Astrocyte (in vitro differentiated cells and primary cell): ENCODE measurements at places on chromosomes 6 and 20. TPM values are rescaled to one million over a fixed set of nuclear protein-coding genes. Genes with fewer than 3 reads are reported as not detected.

Gene WFDC5
- total RNA-seq = not detected in 2 replicates

Gene KHDC1
- 2.5 and 2.9 TPM in 2 replicates for total RNA-seq

Gene TRIM10
- not detected in 2 replicates for total RNA-seq

- no peaks in the 10 kb centered on the region for H3K36me3 ChIP-seq
- DNase-seq = peak; percentile 14
- no peak overlapping the region for H3K27ac ChIP-seq
- H3K4me1 ChIP-seq = peaks cover 13% of the 10 kb centered on the region
- peaks cover 2% of the 10 kb centered on the region for H3K27me3 ChIP-seq
- peak overlapping the region; percentile 90 for H3K4me3 ChIP-seq
Measured at GRCh38 chr6:125957845-125958244, 1.3 kb downstream of the HINT3 start.

Gene HCK
- 0.34 and 0.53 TPM in 2 replicates for total RNA-seq

DNA sequence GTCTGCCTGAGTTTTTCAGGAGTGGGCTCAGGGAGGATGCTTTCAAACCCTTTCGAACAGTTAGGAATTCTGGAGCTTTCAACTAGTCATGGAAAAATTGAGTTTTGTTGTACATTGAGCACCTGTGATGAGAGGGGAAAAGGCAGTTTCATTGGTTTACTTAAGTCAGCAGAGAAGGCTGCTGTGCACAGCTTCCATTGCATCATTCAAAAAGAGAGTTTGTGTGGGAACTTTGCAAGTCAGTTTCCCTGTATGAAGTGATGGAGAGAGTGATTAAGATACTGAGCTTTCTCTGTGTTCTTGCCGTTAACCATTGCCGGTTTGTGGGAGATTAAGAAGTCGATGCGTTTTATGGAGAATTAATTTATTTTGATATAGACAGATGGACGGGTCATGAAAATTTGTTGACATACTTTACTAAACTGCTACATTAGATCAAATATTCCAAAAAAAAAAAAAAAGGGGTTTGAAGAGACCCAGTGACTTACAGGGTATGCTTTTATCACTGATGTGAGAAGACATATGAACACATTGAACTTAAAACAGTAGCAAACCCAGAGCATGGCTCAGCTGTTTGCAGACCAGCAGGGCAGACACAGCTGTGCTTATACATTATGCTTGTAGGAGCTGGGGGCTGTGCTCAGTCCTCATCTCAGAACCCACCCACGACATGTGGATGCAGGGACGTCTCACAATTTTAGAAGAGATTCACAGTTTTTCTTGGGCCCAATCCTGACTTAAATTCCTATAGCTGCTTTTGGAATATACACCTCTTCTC lies 234.1 kb downstream of the SOX4 start:
- H3K4me3 ChIP-seq = no peak overlapping the region
- no peak overlapping the region for H3K27ac ChIP-seq
- no peaks in the 10 kb centered on the region for H3K36me3 ChIP-seq
- H3K4me1 ChIP-seq = peaks cover 29% of the 10 kb centered on the region
- DNase-seq = no peak

Gene BEND6
- total RNA-seq = 8.3 and 10.4 TPM in 2 replicates

DNA sequence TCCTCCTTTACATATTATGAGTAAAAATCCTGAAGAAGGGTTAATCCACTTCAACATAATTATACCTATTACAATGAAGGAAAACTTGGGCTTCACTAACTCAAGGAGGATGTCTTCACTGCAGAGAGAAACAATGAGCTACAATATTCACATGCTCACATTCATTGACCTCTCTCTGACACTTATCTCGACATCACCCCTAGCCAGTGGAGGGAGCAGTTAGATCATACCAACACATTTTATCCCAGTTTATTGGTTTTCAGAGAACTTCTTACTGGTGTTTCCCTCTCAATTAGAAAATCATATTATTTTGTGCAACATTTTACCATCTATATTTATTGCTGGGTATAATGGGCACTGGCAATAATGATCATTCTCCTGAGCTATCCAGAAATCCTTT lies 646.5 kb downstream of the TENT5A start:
- no peaks in the 10 kb centered on the region for H3K36me3 ChIP-seq
- no peaks in the 10 kb centered on the region for H3K27me3 ChIP-seq
- no peak overlapping the region for H3K4me3 ChIP-seq

GRCh38 chr6:36781669-36782068 lies 57.6 kb downstream of the CPNE5 start:
- no peak overlapping the region for H3K27ac ChIP-seq
- peaks cover 5% of the 10 kb centered on the region for H3K27me3 ChIP-seq
- H3K36me3 ChIP-seq = no peaks in the 10 kb centered on the region
- no peak for DNase-seq

Gene EYS
- 0.07 and 0.16 TPM in 2 replicates for total RNA-seq

DNA sequence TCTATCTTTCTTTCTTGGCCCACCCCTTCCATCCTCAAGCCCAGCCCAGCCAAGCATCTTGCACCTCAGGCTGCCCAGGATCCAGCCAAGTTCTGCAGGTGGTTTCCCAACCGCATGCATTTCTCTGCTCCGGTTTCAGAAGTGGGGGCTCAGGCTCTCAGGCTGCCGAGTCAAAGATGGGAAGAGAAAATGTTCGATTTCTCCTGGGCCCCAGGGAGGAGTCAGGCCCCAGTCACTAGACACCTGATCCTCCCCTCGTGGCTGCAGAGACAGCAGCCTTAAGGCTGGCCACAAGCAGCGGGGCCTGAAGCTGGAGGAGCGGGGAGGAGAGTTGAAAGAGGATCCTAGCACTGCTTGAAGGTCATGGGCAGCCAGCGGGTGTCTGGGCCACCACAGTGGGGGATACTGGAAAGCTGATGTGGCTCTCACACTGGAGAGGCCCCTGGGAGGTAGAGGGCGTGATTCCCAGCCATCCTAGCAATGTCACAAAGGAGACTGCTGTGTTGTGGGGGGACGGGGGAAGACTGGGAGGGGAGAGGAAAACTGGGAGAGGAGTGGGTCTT lies 42.2 kb upstream of the ZFAND3 start:
- no peak overlapping the region for H3K4me3 ChIP-seq
- H3K4me1 ChIP-seq = no peaks in the 10 kb centered on the region
- no peaks in the 10 kb centered on the region for H3K27me3 ChIP-seq

- H3K4me1 ChIP-seq = no peaks in the 10 kb centered on the region
- H3K4me3 ChIP-seq = no peak overlapping the region
- H3K27me3 ChIP-seq = no peaks in the 10 kb centered on the region
- peak; percentile 4 for DNase-seq
- H3K36me3 ChIP-seq = no peaks in the 10 kb centered on the region
- H3K27ac ChIP-seq = no peak overlapping the region
Measured at GRCh38 chr20:21615617-21616080, 89.8 kb upstream of the PAX1 start.

DNA sequence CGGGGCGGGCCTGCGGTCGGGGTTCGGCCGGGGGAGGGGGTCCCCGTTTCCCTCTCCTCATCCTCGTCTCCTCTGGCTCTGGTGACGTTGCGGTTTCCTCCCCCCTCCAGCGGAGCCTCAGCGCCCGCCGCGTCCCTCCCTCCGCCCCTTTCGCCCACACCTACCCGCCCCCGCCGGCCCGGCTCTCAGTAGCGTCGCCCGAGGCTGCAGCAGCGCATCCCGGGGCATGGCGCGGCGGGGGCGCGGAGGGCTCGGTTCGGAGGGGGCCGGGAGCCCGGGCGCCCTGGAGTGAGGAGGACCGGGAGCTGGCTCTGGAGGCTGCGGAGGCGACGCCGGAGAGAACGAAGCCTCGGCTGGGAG lies at the start of gene DSE:
DSE (plus strand) TSS at position 188 of the 360 bp plus-strand sequence. CDS start 28,304 bp downstream, outside the sequence.
- H3K36me3 ChIP-seq = no peaks in the 10 kb centered on the region

GRCh38 chr6:140175486-140175885 lies 801.0 kb upstream of the CITED2 start:
- no peak for DNase-seq
- H3K27ac ChIP-seq = no peak overlapping the region
- H3K36me3 ChIP-seq = no peaks in the 10 kb centered on the region
- H3K4me1 ChIP-seq = peaks cover 4% of the 10 kb centered on the region
- H3K4me3 ChIP-seq = no peak overlapping the region

- peaks cover 22% of the 10 kb centered on the region for H3K4me1 ChIP-seq
- no peaks in the 10 kb centered on the region for H3K36me3 ChIP-seq
- H3K27me3 ChIP-seq = no peaks in the 10 kb centered on the region
- H3K27ac ChIP-seq = no peak overlapping the region
Measured at GRCh38 chr6:82143041-82143481, 104.5 kb downstream of the IBTK start.

DNA sequence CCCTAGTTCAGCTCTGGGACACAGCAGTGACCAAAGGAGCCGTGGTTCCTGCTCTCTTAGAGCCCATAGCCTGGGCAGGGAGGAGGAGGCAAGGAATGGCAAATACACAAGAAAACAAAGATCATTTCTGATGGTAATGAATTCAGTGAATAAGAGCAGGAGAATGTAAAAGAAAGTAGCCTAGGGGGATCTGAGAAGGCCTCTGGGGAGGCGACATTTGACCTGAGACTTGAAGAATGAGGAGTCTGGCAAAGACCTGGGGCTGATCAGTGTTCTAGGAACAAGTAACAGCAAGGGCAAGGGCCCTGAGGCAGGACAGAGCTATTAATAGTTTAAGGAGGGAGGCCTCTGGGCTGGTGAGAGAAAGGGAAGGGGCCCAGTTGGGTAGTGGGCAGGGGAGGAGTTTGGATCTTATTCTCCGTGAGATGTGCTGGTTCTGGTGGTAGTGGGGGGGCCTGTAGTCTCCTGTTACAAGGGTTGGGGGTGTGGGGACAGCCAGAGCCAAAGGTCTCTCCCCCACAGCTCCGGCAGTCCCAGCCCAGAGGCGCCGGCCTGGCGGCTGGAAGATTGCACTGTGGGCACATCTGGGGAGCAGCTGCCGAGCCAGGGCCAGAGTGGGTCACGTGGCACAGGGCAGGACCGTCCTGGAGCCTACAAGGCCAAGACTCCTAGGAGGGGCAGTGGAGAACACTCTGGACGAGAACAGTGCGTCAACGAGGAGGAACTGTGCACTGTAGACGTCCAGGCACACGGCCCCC lies 9.3 kb upstream of the ID1 start:
- DNase-seq = peak; percentile 73
- peaks cover 26% of the 10 kb centered on the region for H3K4me1 ChIP-seq
- H3K27me3 ChIP-seq = no peaks in the 10 kb centered on the region
- no peak overlapping the region for H3K4me3 ChIP-seq

DNA sequence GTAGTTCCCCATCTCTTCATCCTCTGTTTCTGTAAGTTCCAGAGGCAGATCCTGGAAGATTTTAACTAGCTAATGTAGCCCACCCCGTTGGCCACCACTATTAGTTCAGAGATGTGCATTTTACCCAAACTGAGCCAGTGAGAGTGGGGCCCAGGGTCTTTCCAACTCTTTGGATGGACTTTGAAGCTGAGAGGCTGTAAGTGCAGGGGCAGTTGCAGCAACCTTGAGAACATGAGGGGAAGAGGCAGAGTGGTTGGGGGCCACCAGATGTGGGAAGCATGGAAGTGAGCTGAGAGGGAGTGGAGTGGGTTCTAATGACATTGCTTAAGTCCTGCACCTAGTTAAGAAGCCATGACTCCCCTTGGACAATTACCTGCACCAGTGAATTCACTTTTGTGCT lies 72.2 kb downstream of the CDH26 start:
- no peak overlapping the region for H3K27ac ChIP-seq
- no peaks in the 10 kb centered on the region for H3K4me1 ChIP-seq
- DNase-seq = no peak
- H3K4me3 ChIP-seq = no peak overlapping the region
